ENCODE measurements at places on chromosomes 6 and 20.

- DNase-seq: no peak
Measured at GRCh38 chr20:23710771-23711170, 21.9 kb upstream of the CST4 start.

DNA sequence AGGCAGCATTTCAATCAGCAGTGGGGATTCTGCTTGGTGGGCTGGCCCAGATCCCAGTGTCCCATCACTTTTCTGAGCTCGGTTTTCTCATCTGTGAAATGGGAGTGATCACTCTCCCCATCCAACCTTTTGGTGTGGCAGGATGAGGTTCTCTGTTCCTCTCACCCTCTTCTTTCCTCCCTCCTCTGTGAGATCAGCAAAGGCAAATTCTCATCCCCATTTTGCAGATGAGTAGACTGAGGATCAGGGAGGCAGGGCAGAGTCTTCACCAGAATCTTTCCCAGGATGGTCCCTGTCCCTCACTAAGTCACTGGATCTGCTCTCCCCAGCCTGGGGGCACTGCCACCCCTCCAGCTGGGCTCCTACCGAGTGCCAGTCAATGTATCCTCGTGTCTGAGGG, 60.6 kb upstream of the SLC32A1 start:
- no peak for DNase-seq

GRCh38 chr6:47714802-47715201, 16.4 kb downstream of the ADGRF4 start:
- DNase-seq: no peak

DNA sequence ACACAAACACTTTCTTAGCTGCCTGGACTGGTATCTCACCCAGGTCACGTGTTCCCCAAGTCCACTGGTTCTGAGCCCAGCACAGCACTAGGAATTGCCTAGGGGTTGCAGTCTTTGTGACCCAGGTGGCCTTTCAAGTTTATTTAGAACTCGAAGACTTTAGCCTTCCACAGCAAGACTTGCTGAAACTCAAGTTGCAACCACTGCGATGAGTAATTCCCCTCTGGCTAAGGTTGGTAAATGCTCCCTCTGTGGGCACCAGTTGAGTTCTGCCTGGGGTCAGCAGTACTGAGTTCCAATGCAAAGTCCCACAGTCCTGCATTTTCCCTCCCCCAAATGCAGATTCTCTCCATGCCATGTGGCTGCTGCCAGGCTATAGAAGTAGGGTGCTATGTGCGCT, 77.6 kb upstream of the MOCS1 start:
- DNase-seq: no peak

- DNase-seq: no peak
Measured at GRCh38 chr6:37173493-37174195, 3.7 kb downstream of the PIM1 start.

All from NCI-H2029 (cell line).